ENCODE measurements at places on chromosomes 6 and 20.
A peak's percentile ranks its signal among the peaks of the same experiment; 100 is the strongest.

DNA sequence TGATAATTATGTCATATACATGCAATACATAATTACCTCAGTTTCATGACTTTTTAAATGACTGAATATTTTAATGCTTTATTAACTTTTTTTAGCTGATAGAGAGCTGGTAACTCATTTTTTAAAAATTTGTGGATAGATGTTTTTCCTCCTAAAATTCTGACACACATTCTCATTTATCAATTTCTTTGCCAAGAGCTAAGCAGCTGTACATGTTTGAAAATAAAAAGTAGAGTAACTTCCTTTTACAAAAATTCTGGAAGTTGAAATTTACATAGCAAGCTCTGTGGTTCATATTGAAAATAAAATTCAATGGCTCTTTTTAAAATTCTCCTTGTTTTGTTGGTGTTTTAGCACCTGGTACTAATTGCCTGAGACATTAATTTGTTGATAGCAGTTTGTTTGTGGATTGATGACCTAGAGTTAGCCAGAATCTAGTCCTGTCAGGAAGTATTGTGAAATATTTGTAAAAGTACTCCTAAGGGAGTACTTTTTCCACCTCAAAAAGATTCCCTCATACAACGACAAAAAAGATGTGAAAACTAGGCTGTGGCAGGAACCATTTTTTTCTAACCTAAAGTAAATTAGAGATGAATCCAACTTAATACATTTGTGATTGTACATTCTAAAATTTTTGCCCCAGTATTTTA is 621.8 kb downstream of the BCKDHB start:
- no peak for DNase-seq

DNA sequence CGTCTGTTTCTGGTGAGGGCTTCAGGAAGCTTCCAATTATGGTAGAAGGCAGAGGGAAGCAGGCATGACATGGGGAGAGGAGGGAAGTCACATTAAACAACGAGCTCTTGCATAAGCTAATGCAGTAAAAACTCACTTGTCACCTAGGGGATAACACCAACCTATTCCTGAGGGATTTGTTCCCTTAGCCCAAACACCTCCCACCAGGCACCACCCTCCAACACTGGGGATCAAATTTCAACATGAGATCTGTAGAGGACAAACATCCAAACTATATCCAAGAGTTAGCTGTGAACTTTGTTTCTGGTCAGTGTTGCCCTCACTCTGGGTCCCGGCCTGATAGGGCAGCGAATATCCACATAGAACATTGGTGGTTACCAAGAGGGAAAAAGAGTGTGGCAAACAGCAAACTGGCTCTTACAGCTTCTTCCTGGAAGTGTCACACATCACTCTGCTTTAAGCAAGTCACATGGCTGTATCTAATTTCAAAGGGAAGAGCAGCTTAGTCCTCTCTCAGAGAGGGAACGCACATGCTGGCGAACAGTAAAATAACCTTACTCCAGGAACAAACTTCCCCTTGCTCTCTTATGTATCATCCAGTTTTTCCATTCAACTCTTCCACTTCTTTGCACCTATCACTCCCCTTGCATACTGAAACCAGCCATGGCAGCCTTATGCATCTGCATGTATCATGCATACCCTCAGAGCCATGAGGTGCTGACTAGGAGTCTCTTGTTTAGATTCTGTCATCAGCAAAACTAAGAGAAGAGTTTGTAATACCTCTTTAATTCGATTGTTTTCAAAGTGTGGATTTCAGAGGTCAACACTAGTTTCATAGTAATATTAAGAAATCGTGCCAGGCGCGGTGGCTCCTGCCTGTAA is 4.8 kb upstream of the MOCS1 start:
- no peak for DNase-seq

DNA sequence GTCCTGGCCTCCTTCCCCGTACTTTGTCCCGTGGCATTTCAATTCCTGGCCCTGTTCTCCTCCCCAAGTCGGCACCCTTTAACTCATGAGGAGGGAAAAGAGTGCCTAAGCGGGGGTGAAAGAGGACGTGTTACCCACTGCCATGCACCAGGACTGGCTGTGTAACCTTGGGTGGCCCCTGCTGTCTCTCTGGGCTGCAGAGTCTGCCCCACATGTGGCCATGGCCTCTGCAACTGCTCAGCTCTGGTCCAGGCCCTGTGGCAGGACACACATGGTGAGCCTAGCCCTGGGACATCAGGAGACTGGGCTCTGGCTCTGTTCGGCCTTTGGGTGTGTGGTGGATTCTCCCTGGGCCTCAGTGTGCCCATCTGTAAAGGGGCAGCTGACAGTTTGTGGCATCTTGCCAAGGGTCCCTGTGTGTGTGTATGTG is 58.5 kb downstream of the SRC start:
- DNase-seq, result no peak

DNA sequence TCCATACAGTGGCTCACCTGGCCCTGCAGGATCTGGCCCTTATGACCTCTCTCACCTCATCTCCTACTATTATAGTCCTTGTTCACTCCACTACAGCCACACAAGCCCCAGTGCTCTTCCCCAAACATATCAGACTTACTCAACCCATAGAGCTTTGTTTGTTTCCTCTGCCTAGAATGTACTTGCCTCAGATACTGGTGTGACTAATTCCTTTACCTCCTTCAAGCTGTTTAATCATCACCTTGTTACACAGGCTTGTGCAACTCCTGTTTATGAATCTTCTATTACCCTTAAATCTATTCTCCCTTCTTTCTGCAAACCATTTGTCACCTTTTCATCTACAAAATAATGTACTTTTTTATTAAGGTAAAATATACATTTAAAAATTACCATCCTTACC is 3.2 kb downstream of the DEFB125 start:
- no peak for DNase-seq

- no peak for DNase-seq
Observed at GRCh38 chr6:11209906-11210305, 22.6 kb downstream of the NEDD9 start.

GRCh38 chr6:163709693-163710092 is 295.2 kb downstream of the QKI start:
- DNase-seq, result no peak

GRCh38 chr6:28489366-28490204 is 26.0 kb downstream of the GPX6 start:
- peak; percentile 35 for DNase-seq

DNA sequence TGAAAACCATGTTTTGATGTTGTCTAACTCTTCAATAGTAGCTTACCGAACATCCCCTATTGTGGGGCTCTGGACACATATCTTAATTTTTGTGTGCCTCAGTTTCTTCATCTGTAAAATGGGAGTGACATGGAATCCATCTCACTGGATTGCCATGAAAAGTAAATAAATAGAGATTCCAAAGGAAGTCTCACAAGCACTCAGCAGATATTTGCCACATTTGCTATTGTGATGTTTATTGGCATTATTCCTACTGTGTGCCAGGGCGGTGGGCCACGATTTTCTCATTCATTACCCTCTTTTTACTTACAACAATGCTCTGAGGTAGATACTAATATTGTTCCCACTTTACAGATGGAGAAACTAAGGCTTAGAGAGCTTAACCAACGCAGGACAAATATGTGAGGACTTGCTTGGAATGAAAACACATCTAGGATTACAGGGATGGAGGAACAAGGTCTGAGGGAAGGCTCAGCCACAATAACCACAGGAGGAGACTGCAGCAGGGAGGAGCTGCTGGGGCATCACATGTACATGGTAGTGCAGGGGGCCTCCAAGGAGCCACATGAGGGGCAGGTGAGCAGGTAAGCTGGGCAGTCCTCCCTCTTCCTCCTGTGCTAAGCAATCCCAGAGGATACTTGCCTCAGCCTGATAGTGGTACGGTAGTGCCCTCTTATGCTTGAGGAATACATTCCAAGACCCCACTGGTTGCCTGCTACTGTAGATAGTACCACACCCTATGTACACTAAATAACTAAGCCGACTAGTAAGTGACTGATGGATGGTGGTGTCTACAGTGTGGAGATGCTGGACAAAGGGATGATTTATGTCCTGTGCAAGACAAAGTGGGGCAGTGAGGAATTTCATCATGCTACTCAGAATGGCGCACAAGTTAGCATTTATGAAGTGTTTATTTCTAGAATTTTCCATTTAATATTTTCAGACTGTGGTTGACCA is 176.9 kb downstream of the FOXA2 start:
- no peak for DNase-seq

GRCh38 chr6:100472674-100473073 is 8.0 kb upstream of the SIM1 start:
- no peak for DNase-seq

- DNase-seq, result no peak
Observed at GRCh38 chr6:16105854-16106253, 23.0 kb upstream of the MYLIP start.

- DNase-seq, result no peak
Observed at GRCh38 chr6:135811644-135812526, 39.6 kb upstream of the PDE7B start.

DNA sequence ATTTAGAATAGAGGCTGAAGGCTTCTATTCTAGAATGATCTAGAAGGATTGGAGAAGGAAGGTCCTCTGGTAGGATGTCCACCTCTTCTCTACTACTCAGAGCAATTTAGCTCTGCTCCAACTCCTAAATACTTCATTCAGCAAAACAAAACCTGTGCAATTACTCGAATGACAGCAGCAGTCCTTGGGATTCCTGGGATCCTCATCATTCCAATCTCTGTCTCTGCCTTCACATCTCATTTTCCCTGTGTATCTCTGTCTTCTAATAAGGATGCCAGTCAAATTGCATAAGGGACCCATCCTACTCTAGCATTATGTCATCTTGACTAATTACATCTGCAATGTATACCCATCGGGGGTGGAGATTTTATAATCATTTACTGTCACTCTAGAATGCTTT is 5.5 kb upstream of the AIG1 start:
- no peak for DNase-seq

GRCh38 chr6:161272635-161273273 is 1.1 kb downstream of the AGPAT4 start:
- DNase-seq, result no peak

All from stimulated activated CD4-positive, alpha-beta T cell treated with anti-CD3 and anti-CD28 coated beads, Interleukin-4, amount 100 ng/mL, for 48 hours (primary cell).